Pons (tissue), 1 donor: ENCODE measurements at places on chromosomes 3 and 15.

GRCh38 chr15:55758580-55758986 lies 15.6 kb upstream of the PRTG start:
- DNase-seq: no peak

- no peak for DNase-seq
These were observed 57.6 kb upstream of the LIPC start for GRCh38 chr15:58374147-58374546.

DNA sequence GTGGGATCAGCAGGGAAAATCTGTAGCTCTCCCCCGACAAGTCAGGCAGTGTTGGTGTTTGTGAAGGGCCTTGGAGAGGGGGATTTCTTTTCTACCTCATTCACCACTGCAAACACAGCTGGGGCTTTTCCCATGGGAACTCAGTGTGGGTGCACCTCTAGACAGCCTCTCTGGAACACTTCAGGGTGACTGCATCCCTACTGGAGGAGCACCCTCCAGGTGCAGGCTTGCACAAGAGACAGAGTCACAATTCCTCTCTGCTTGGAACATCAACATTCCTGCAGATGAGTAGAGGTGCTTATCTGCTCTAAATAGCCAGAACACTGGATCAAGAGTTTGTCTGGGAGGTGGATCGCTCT lies 72.7 kb upstream of the AKAP13 start:
- DNase-seq: no peak

- DNase-seq: no peak
These were observed 2.7 kb downstream of the PPP1R14D start for GRCh38 chr15:40825661-40826422.
